ENCODE measurements at places on chromosomes 6 and 20.

DNA sequence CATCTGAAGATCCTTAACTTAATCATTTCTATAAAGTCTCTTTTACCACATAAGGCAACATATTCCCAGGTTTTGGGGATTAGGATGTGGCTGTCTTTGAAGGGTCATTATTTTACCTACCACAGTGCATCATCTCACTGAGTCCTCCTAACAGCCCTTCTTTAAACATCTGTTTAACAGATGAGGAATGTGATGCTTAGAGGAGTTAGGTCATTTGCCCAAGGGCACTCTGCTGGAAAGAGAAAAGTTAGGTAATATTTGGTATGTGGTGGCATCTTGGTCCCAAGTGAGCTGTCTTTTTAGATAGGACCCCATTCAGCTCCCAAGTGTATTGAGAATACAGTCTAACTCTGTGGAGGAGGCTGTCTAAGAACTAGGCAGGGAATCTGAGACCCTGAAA, 11.0 kb downstream of the MMP24 start:
- no peak for DNase-seq

- peak; percentile 40 for DNase-seq
Measured at GRCh38 chr20:19909725-19910124, 107.4 kb upstream of the NAA20 start.

- no peak for DNase-seq
Measured at GRCh38 chr20:11965602-11966001, 47.9 kb downstream of the BTBD3 start.

DNA sequence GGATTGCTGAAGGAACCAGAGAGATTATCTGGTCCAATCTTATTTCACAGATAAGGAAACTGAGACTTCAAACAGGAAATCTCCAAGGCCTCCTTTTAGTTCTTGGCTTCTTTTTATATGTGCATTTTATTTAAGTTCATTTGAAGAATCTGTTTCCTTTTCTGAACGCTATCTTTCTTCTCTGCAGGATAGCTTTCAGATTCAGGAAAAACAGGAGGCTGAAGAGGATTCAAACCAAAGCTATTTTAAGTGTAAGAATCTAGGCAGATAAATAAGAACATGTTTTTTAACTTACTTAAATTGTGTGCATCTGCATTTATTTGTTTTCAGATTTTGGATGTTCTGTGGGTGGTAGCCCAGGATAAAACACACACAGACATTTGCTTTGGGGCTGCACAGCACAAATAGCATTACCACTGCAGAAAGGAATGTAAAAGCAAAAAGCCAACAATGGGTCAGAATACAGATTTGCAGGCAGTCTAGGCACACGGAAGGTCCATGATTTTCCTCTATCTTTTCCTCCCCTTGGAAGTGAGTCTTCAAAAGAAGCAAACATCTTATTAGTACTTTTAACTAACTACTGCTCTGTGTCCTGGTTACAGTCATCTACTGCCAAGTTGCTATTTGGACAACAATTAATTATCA, 188.8 kb upstream of the TBX18 start:
- DNase-seq = no peak

- DNase-seq = no peak
Measured at GRCh38 chr20:40109136-40109535, 579.9 kb downstream of the MAFB start.

DNA sequence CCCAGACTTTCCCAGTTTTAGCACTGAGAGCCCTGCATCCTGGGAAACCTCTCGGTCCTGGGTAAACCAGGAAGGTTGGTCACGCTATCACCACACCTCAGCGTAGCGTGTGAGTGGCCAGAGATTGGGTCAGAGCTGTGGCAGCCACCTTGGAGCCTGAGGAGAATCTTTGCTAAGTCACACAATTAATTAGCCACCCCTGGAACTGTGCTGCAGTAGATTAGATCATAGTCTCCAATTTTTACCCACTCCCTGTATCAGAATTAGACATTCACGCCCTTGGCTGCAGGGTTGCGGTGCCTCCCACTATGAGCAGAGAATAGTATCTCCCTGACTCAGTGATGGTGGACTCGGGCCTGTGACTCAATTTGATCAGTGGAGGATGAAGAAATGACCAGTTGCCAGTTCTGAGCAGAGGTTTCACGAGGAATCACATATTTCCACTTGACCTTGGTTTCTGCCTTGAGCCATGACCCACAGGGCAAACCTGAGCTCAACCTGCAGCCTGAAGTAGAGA, 6.0 kb upstream of the PTGIS start:
- DNase-seq = peak; percentile 19

DNA sequence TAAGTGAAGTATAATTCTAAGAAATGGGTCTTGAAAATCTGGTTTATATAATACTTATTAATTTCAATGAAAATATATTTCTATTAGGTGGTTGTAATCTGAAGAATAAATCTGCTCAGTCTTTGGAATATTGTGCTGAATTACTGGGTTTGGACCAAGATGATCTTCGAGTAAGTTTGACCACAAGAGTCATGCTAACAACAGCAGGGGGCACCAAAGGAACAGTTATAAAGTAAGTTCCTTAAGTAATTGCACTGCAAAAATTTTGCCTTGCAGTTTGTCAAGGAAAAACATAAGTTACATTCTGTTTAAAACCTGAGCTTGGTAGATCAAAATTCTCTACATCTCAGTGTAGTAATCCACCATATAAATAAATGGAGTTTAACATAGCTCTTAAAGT, 106.0 kb downstream of the MYO6 start:
- DNase-seq = peak; percentile 80

DNA sequence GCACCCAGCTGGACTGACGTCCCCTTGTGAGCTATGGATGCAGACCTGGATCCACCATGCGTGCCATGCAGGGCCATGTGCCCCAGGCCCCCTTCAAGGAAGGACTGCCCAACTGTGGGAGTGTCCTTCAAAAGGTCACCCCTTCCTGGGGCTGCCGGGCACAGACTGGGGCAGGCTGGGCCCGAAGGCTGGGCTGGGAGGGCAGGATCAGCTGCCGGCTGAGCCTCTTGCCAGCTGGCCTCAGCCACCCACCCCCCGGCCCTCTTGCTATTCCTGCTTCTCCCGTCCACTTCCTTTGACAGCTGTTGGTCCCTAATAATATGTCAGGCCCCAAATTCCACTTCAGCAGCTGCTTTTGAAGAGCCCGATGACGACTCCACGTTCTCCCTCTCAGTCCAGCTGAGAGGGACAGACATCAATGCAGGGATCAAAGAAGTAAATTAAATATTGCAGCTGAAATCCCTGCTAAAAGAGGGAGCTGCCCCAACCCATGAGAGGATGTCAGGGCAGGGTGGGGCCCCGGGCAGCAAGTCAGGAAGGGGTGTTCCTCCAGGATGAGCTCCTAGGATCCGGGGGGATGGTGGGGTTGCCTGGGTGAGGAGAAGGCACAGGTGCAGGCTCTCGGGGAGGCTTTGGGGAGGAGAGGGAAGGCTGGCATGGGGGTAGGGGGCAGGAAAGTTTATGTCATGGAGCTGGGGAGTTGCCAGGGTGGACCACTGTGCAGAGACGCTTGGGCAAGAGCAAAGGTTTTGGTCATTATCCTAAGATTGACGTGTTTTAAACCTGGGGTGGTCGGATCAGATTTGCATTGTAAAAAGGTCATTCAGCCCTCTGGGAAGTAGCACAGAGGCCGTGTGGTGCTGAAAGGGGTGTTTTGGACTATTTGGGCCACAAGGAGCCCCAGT, 185.0 kb downstream of the ANKRD60 start:
- no peak for DNase-seq

GRCh38 chr20:42430598-42430997, 759.1 kb downstream of the PTPRT start:
- DNase-seq = no peak

DNA sequence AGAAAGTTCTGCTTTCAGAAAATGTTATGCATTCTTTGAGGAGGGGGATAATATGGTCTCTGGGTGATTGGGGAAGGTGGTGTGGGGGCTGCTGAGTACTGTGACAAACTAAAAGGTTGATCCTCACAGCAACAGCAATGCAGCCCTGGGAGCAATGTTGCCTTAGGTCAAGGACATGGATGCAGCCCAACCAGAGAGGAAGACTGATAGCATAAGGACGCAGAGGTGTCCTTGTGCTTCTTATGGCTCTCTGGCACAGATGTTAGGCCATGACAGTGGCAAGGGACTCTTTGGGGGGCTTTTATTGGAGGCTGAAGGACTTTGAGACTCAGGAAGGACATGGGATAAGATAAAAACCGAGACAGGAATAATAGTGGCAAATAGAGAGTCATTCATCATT, 186.2 kb upstream of the PHACTR1 start:
- DNase-seq = no peak
